SK-N-MC (cell line): ENCODE measurements at places on chromosomes 5 and 9.

DNA sequence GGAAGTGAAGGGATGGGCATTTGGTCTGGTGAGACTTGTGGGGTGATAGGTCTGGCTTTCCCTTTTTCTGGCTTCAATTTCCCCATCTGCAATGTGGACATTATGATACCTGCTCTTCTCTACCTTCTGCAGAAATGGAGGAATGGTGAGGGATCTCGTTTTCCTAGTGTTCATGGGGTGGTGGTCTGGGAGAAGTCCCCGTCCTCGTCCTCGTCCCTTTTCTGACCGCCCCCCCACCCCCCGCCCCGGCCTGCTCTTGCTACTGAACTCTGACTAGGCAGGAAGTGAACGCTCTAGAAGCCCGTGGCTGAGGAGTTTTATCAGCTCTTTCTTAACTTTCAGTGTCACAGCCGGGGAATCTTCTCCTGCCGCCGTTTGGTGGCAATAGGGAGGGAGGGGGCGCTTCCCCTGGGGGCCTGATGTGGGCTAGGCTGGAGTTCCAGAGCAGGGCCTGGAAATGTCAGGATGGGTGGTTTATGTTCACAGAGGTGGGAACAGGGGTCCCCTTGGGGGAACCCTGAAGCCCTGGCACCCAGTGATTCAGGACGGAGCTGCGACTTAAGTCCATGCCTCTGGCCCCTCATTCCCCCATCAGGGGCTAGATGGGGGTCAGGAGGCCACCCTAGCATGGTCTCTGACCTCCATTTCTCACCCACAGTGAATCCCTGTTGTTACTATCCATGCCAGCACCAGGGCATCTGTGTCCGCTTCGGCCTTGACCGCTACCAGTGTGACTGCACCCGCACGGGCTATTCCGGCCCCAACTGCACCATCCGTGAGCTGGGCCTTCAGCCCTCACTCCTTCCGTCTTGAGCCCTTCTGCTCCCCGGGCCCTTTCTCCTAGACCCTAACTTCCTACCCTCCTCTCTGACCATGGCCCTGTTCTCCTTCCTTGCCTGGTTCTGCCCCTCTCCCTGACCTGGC, 6.7 kb downstream of the PTGS1 start:
- DNase-seq = no peak

DNA sequence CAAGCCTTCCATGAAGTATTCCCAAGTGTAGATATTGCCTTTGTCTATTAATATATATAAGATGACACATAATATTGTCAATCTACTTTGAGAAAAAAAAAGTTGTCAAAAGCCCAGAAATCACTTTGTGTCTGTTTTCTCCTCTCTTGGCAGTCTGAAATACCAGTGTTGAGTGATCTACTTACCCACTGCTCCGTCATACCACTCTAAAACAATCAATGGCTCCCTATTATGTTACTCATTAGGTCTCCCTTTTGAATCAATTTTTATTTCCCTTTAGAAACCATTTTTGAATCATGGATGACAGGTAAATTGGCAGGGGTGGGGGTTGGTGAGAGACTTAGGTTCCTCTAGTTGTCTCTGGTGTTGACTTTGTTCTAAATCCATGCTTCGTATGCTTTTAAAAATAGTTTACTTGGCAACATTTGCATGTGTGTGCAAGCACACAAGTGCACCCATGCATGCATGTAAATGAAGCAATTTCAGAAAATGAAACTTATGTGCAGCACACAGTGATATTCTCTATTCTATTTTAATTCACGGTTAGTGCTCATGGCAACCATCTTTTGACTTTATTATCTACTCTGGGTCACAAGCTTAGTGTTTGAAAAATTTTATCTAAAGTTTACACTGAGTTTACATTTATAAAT, 378.9 kb downstream of the RAB3C start:
- DNase-seq = no peak

GRCh38 chr9:101457003-101457402, 21.4 kb upstream of the ALDOB start:
- DNase-seq = no peak

DNA sequence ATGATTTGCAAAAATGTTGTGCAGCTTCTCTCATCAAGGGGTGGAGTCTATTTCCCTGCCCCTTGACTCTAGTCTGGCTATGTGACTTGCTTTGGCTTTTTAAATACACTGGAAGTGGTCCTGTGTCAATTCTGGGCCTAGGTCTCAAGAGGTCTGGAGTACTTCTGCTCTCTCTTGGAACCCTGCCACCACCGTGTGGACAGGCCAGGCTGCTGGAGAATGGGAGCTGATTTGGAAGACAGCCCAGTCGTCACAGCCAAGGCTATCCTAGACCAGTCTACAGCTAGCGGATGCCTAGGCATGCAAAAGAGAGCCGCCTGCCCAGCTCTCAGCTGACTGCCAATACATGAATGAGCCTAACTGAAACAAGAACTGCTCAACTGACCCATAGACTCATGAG, 56.7 kb upstream of the CLINT1 start:
- DNase-seq = no peak

DNA sequence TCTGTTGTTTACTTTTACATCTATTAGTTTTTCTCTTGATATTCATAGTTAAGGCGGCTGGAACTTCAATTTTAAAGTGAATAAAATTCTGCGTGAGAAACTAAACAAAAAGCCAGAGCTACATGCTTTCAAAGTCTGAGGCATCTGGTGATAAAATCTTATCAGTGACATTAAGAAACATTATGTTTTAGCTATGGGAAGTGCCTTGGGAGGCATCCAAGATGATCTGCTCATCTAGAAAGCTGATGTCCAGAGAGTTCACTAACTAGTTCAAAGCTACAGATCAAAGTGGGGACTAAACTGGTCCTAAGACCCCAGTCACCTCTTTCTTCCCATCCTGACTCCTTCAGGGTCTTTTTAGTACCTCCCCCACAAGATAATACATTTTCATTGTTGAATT, 37.2 kb downstream of the MRPS27 start:
- peak; percentile 16 for DNase-seq

GRCh38 chr5:16889972-16890519, 46.0 kb downstream of the MYO10 start:
- no peak for DNase-seq

DNA sequence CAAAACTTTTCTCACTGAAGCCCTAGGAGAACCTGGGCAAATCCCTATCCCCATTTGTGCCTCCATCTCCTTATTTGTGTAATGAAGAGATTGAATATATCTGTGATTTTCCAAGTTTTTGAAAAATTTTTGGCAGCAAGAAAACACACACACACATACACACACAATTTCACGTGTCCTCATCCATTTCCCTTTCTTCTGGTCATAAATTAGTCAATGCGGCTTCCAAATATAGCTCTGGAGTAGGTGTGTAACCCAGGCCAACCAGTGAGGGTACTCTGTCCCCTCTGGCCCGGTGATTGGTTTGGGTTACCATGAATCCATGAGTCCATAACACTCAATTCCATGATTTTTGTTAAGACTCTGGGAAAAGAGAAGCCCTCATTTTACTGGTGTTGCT, 12.7 kb downstream of the CSF1R start:
- no peak for DNase-seq

DNA sequence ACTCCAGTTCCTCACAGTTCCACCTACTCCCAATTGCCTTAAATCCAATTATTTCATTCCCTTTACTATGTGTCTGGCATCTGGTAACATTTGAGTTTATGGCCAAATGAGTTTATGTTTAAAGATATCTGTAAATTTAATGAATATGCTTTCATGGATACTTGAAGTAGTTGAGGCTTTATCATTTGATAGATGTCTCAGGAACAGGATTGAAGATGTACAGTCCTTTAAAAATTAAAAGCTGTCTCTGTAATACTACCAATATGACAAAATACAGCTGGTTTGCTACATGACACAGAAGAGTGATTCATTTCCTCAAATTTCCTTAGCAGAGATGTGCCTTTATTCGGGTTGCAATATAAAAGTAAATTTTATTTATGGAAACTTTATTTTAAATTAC, 2326.0 kb upstream of the ACO1 start:
- no peak for DNase-seq

DNA sequence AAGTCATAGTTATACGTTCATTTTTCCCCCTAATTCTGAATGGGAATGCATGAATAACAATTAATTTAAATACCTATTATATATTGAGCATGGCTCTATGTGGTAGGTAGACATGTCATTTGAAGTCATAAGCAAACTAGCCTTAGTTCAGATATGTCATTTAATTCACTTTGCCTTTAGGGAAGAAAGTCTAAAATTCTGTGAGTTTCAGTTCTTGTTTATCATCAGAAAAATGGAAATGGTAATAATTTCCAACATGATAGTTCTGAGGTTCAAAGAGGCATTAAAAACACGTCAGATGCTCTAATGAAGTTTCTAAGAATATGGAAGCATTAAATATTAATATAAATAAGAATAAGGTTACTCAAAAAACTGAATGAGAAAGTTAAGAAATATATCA, 13.1 kb upstream of the ANXA1 start:
- no peak for DNase-seq

DNA sequence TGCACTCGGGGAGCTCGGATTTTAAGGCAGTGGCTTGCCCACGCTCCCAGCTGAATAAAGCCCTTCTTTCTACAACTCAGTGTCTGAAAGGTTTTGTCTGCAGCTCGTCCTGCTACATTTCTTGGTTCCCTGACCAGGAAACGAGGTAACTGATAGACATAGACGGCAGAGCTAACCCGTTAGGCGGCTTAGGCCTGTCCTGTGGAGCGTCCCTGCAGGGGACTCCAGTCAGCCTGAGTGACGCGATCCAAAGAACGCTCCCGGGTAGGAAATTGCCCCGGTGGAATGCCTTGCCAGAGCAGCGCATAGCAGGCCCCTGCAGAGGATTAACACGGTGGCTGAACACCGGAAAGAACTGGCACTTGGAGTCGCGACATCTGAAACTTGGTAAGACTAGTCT, 1.8 kb upstream of the SELENOP start:
- no peak for DNase-seq

GRCh38 chr5:37881359-37881758, 41.5 kb upstream of the GDNF start:
- no peak for DNase-seq

- no peak for DNase-seq
Observed at GRCh38 chr9:136956604-136957003, 4.5 kb downstream of the LCN12 start.

GRCh38 chr9:131253891-131254491, 22.3 kb downstream of the FAM78A start:
- DNase-seq = no peak

GRCh38 chr5:94784536-94785505, 166.4 kb downstream of the SLF1 start:
- DNase-seq = peak; percentile 48

DNA sequence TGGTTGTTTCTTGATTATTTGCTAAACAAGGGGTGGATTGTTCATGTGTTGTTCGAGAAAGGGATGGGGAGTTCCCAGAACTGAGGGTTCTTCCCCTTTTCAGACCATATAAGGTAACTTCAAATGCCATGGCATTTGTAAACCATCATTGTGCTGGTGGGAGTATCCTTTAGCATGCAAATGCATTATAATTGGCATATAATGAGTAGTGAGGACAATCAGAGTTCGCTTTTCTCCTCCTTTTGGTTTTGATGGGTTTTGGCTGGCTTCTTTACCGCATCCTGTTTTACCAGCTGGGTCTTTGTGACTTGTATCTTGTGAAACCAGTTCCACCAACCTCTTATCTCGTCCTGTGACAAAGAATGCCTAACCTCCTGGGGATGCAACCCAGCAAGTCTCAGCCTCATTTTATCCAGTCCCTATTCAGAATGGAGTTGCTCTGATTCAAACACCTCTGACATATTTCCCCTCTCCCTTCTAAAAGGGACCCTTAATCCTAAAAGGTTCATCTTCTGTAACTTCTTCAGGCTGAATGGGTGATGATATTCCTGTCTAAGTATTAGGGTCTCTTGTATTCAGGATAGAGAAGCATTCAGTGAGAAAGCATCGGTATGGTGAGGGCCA, 8.7 kb upstream of the FBN2 start:
- no peak for DNase-seq

GRCh38 chr5:150347003-150347402, 10.5 kb upstream of the TCOF1 start:
- no peak for DNase-seq

DNA sequence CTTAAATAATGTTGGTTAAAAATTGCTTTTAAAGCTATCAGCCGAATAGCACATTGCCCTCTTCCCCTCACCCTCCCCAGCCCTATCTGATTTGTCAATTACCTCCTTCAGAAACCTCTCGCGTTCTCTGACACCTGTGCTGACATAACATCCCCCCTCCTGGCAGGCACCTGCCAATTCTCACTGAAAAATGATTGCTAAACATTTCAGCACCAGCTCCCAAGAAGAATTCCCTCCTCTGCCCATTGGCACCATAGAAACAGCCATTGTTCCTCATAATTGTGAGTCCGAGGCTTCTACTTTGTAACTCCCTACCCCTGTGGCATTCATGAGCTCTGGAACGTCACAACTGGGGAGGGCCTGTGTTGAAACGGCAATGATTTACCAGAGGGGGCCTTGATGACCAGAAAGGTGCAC, 20.2 kb downstream of the CDH6 start:
- no peak for DNase-seq

DNA sequence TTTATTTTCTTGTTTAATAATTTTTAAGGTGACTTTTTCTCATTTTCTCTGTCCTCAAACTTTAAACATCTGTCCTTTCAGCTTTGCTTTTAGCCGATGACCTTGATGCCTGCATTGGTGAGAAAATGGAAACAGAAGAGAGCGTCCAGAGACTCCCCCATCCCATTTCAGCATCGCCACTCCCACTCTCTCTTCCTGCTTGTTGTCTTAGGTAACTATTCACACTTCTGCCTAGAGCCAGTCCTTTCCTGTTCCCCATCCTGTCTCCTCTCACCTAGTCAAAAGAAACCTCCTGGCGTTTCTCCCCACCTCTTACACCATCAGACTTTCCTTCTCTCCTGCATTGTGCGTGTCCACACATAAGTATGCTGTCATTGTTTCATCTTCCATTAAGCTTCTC, 124.6 kb downstream of the MAST4 start:
- DNase-seq = no peak

- DNase-seq = no peak
Observed at GRCh38 chr5:133247881-133248624, 196.2 kb downstream of the HSPA4 start.

- no peak for DNase-seq
Observed at GRCh38 chr5:61704289-61704688, 372.2 kb downstream of the ZSWIM6 start.

DNA sequence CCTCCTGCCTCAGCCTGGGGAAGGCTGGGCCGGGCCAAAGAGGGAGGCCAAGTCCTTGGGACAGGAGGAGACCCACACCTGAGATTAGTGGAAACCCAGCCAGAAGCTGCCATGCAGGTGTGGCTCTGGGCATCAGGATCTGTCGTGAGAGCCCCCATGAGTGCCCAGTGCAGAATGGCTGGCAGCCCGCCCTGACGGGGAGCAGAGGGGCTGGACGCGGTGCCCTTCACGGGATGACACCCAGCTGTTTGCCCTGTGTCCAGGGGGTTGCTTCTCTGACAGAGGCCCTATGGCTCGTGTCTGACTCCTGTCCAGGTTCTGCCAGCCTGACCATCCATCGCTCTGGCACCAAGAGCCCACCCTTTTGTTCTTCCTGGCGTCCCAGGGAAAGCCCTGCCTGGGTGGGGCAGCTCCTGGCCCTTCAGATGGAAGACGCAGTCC, 8.5 kb downstream of the DIPK1B start:
- DNase-seq = no peak
